ENCODE measurements at places on chromosomes 6 and 20. TPM values are rescaled to one million over a fixed set of nuclear protein-coding genes. Genes with fewer than 3 reads are reported as not detected.

MRS2 gene
- total RNA-seq = 43.4 TPM

TMEM244 gene
- not detected for total RNA-seq

SLC24A3 gene
- 4.1 TPM for total RNA-seq

FAM217A gene
- not detected for total RNA-seq

NOTCH4 gene
- total RNA-seq = 22.4 TPM

PLCB4 gene
- total RNA-seq = 29.7 TPM

GRCh38 chr20:21515300-21516179 lies 1.7 kb upstream of the NKX2-2 start:
- DNase-seq = no peak

DNA sequence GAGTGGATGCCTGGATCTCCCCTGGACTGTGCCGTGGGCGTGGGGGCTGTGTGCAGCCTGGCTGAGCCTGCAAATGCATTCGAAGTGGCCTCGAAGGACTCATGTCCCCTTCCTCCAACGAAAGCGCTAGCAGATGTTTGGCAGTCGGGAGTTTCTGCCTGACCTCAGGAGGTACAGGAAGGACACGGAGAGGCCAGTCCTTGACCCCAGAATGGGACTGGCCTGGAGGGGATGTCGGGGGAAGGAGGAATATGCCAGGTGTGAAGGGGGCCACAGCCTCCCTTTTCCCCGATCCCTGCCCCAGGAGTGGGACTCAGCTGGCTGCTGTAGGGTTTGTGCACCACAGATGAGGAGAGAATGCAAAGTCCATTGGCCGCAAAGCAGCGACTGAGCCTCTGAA lies 45.6 kb downstream of the APCDD1L start:
- no peak for DNase-seq

DNA sequence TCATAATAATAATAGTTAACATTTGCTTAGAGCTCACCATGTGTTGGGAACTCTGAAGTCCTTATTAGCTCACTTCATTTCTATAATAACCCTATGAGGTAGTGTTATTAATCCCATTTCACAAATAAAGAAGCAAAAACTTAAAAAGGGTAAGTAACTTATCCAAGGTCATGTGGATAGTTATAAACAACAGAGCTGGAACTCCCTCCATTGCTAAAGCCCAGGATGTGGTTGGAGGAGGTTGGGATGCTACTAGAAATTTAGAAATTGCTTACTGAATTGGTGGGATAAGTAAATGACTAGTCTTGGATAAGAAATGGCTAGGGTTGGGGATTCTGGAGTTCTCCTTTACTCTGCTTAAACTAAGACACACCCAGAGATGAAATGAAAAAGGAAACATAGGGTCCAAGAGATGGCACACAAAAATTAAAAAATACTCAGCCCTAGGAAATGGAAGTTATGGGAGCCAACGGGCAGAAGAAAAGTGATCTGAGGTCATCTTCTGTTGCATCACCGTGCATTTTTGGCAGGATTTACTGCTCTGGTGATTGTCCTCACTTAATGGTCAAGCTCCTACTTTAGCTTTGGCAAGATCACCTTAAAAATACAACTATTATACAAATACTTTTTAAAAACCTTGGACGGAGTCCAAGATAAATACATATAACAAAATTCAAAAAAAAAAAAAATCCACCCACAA lies 7.7 kb upstream of the CLIC5 start:
- DNase-seq = no peak

DNA sequence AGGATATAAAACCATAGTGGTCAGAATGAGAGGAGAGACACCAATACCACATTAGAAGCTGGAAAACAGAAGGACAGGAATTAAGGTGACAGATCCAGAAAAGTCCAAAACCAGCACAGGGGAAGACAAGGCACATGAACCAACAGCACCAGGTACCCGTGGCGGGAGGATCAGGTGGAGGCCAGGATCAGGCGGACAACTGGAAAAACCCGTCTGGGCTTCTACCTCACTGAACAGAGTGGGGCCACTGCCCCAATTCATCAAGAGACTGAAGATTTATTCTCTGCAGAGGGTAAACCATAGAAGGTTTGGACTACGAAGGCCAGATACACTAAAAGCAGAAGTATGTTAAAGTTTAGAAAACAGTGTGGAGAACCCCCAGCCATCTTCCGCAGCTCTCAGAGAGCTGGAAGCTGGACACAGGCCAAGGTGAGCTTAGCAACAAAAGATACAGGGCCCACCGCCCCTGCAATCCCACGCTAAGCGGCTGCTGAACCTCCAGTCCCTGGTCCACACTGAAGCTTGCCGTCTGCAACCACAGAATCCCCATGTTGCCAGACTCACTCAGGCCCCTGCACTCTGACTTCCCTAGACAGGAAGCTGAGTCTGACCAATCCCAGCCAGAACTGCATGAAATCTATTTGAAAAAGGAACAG lies 29.9 kb downstream of the ABHD12 start:
- no peak for DNase-seq

- DNase-seq = no peak
Observed at GRCh38 chr6:5736016-5736738, 270.5 kb downstream of the NRN1 start.

GRCh38 chr6:116369540-116369939 lies 1.2 kb upstream of the DSE start:
- DNase-seq = no peak

DNA sequence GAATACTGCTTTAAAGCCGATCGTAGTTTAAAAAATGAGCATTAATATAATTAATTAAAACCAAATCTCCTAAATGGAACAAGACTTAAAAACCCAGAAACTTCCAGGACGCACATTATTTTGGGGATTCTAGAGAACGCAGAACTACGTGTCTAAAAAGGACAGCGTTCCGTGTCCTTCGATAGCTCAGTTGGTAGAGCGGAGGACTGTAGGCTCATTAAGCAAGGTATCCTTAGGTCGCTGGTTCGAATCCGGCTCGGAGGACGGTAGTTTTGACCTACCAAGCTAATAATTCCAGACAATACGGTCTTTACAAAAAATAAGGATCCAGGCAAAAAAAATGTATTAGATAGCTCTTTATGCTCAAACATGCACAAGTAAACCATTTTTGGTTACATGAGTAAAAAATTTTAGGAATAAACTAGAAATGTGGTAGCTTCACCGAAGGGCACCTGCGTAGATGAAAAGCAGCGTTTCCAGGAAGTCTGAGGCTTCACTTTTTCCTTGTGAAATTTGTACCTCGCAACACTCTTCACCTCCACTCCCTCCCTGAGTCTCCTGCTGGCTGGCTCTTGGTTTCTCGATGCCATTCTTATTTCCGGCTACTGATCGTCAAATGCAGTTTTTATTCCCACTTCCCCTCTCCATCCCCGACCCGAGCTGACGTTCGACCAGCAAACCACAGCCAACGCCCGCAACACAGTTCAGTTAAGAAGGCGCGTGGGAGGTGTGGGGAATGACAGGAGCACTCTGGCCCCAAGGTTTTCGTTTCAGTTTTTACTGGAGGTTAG lies 19.6 kb upstream of the ABT1 start:
- DNase-seq = no peak

GRCh38 chr6:35214869-35215664 lies 1.3 kb downstream of the SCUBE3 start:
- no peak for DNase-seq

DNA sequence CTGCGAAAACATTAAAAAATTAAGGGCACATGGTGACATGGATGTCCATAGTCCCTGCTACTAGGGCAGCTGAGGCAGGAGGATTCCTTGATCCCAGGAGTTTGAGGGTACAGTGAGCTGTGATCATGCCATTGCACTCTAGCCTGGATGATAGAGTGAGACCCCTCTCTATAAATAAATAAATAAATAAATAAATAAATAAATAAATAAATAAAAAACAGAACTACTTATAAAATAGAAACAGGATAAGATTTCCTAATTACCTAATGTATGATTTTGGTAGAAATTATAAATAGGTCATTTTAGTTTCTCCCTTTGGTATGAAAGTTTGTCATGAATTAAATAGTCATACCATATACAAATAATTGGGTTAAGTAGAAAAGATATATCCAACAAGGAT lies 916.2 kb downstream of the GRIK2 start:
- no peak for DNase-seq

DNA sequence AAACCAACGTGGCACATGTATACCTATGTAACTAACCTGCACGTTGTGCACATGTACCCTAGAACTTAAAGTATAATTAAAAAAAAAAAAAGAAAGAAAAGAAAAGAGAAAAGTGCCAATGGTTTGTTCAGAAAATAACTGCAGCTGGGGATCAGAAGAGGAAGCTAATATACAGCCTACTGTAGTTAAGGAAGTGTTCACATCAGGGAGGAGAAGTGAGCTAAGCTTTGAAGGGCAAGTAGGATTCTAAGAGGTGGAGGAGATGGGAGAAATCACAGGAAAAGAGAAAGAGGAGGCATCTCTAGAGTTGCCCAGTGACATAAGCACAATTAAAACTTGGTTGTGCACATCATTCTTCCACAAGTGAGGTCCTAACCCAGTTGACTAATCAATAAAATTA lies 214.4 kb upstream of the DTNBP1 start:
- DNase-seq = no peak

GRCh38 chr6:33177552-33178446 lies 14.5 kb downstream of the COL11A2 start:
- no peak for DNase-seq

DNA sequence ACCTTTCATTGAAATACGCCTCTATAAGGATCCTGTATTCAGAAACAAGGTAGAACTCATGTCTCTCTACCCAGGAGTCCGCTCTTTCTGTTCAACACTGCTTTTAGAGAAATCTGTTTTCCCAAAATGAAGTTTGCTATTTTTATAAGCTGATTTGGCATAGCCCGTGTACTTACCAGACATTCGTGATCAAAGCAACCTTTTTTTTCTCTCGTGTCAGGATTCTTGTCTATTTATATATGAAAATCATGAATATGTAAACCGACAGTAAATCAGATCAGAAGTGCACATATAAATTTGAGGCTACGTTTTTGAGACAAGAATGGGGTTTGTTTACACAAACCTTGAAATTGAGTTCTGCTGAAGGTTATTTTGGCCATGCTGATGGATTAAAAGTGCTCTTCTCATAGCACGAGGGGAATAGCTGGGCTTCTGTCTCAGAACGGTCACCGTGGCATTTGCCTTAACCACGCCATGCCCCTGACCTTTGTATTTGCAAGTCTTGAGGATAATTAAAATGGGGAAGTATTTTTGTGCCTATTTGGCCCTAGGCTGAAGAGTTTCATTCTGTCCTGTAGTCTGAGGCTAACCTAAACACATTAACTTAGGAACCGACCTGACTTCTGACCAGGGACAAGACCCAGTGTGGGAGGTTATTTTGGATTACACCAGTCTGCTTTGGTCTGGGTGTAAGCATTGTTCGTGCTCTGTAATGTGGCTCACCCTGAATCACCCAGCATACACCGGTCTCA lies 118.6 kb downstream of the MAP3K4 start:
- no peak for DNase-seq

DNA sequence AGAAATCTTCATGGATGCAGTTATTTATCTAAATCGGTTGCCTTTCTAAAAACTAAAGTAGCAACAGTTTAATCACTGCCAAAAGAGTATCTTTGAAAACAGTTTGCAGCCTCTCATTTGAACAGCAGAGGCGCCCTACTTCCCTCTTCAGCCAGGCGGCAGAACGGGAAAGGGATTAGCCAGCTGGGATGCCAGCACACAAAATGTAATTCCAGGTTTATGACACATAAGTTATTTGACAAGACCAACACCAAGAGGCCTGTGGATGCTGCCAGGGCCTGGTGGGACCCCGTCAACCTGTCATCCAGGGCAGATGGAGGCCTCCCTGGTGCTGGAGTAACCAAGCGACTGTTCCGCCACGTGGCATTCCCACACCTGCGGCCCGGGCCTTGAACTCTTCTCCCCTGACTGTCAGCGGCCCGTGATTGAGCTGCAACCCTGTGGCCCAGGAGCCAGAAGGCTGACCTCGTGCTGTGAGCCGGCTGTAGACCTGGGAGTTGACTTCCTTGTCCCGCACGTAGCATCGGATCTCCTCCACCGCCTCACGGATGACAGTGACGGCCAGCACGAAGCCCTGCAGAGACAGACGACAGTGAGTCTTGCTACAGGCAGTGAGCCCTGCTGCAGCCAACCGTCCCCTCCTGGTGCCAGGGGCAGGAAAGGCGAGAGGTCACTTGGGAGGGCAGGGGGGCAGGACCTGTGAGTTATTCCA lies 55.5 kb downstream of the ATP9A start:
- no peak for DNase-seq

GRCh38 chr6:125154761-125155135 lies 1.2 kb downstream of the TPD52L1 start:
- DNase-seq = no peak

- DNase-seq = no peak
Observed at GRCh38 chr6:39226639-39227329, 2.5 kb downstream of the KCNK5 start.
